Fibroblast of skin of left biceps (primary cell): ENCODE measurements at places on chromosomes 7 and 10.

DNA sequence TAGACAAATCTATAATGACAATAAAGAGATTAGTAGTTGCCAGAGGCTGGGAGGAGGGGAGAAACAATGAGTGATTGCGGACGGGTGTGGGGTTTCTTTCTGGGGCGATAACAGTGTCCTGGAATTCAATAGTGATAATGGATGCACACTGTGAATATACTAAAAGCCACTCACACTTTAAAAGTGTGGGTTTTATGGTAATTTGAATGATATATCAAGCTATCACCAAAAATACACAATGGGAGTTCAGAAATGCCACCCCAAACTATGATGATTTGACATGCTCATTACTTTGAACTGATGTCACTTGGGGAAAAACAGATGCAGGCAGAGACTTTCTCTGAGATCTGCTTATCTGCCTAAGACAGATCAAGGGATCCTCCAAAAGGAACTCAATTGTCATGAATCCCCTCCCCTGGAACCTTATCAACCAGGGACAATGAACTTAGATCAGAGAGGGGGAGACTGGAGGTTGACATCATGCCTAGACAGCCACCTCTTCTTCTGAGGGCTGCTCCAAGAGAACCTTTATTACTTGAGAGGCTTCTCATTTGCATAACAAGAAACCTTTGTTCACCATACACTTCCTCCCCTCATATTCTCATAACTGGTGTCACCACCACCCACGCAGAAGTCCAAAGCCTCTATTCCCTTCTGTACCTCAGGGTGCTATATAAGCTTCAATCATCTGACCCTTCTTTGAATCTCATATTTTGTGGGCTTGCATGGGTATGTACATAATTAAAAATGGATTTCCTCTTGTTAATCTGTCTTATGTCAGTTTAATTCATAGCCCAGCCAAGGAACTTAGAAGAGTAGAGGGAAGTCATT lies 14.8 kb upstream of the ZC3HAV1 start:
- DNase-seq = no peak

- DNase-seq = no peak
Observed at GRCh38 chr7:50822706-50823105, 40.0 kb upstream of the GRB10 start.

DNA sequence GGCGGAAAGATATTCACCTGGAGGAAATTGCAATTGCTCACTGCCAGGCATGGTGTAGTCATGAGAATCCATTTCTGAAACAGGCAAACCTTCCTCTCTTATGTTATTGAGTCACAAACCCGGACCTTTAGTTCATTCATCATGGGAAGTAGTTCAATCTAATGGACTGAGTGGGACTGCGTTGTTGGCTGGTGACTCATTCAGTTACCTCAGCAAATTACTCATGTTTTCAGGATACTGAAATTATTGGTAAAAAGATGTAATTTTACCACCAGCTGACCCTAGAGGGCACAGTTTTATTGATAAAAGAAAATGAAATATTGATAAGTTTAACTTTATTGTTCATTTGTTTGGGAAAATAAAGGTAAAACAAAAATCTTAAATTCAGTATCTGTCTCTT lies 1194.4 kb upstream of the SORCS1 start:
- peak; percentile 83 for DNase-seq

DNA sequence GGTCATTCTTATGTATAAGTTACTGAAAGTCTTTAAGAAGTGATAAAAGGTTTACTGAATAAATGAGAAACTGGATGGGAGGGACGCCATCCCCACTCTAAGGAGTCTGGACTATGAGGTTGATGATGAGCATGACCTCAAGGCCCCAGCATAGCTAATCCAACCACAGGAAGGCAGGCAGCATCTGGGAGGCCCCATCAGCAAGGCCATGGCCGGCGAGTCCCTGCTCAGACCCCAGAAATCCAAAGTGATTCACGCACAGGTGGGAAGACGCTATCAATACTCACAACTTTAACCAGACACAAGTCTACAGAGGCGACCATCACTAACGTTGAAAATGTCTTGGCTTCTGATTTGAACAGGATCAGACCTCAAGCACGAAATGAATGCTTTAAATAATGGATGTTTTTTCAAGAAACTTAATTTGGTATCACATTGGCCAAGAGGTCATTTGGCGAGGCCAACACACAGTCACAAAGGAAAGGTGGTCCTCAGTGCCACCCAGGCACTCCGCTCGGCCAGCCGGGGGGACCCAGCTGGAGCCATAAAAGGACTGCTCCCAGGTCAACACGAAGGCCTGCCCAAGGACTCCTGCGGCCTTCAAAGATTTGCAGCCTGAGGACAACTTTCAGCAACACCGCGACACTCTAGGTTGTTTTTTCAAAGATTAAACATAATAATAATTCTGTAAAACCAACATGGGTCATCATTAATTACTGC lies 228.5 kb downstream of the PTPRN2 start:
- DNase-seq = no peak

- DNase-seq = no peak
Observed at GRCh38 chr7:20738518-20739481, 47.9 kb downstream of the SP8 start.

DNA sequence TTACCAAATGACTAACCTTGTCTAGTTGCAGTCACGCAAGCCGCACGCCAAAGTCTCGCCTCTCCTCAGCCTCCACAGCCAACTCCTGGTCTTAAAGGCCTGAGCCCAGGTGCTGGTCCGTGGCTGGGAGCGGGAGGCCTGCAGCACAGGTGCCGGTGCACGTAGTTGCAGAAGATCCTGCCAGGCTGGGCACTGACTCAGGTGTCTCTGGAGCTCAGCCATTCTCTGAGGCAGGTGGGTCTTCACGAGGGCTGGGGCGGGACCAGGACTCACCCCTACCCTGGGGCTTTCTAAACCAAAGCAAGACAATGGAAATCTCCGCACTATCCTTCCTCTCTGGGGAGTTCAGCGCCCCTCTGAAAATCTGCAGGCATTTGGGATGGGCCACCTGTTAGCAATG lies 216.4 kb downstream of the MLLT10 start:
- no peak for DNase-seq

- no peak for DNase-seq
Observed at GRCh38 chr7:77877791-77878190, 79.2 kb downstream of the PHTF2 start.

- no peak for DNase-seq
Observed at GRCh38 chr7:122988333-122988732, 7.2 kb downstream of the TAS2R16 start.

DNA sequence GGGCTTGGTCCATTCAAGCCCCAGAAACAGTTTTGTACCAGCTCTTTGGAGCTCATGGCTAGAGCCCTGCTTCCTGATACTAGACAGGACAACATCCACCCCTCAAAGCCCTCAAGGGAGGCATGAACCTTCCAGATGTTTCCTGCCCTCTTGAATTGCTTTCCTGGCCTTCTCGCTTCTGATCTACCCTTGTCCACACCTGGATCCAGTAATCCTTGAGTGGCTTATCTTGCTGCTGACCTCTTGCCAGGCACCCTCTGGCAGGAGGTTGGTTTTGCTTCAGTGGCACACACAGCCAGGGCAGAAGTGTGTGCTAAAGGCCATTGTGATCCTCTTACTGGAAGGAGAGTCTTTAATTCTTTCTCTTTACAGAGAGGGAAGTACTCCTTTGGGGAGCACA lies 495.8 kb downstream of the PLXNA4 start:
- DNase-seq = no peak

- DNase-seq = no peak
Observed at GRCh38 chr7:151590071-151590849, 70.6 kb upstream of the RHEB start.

- DNase-seq = no peak
Observed at GRCh38 chr7:154699417-154699816, 303.5 kb downstream of the PAXIP1 start.

- DNase-seq = no peak
Observed at GRCh38 chr7:86479144-86479543, 164.6 kb upstream of the GRM3 start.

GRCh38 chr10:92042541-92042940 lies 119.0 kb downstream of the BTAF1 start:
- no peak for DNase-seq

GRCh38 chr7:89728481-89728880 lies 425.8 kb upstream of the STEAP1 start:
- no peak for DNase-seq
